ENCODE measurements at places on chromosomes 7 and 10.

- DNase-seq: no peak
Measured at GRCh38 chr10:131685007-131685406, 215.8 kb upstream of the PPP2R2D start.

GRCh38 chr10:6570893-6571292 is 9.2 kb downstream of the PRKCQ start:
- no peak for DNase-seq

GRCh38 chr7:66930341-66930740 is 9.3 kb downstream of the TMEM248 start:
- DNase-seq: no peak

- no peak for DNase-seq
Measured at GRCh38 chr7:156004265-156005201, 192.3 kb upstream of the SHH start.

- no peak for DNase-seq
Measured at GRCh38 chr10:22832066-22832602, 95.7 kb upstream of the ARMC3 start.

DNA sequence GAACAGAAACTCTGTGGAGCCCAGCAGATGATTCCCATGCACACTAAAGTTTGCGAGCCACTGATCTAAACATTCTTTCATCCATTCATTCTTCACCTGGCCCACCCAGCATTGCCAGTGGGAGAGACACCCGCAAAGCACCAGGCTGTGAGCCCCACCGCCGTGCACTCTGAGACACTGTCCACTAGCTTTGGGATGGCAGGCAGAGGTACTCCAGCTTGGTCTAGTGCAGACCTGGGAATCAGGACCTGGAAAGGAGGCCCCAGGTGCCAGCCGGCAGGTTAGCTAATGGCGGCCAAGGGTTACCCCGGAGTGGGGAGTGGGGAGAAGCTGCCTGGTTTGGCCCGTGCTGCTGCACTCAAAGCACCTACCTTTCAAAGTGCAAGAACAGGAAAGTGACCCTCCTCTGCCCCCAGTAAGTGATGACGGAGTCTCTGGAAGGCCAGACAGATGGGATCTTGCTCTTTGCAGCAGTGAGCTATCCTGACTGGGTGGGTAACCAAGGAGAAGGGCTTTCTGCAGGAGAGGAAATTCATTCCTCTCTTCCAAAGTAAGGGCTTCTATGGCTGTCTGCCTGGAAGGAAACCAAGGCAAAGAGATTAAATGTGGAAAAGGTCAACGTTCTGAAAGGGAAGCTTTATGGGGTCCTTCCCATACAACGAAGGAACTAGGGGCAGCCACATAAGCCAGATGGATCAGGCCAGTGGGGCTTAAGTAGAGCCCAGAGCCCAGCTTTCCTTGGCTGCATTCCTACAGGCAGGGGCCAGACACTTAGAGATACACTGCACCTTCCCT is 74.2 kb upstream of the LRRC4 start:
- no peak for DNase-seq

DNA sequence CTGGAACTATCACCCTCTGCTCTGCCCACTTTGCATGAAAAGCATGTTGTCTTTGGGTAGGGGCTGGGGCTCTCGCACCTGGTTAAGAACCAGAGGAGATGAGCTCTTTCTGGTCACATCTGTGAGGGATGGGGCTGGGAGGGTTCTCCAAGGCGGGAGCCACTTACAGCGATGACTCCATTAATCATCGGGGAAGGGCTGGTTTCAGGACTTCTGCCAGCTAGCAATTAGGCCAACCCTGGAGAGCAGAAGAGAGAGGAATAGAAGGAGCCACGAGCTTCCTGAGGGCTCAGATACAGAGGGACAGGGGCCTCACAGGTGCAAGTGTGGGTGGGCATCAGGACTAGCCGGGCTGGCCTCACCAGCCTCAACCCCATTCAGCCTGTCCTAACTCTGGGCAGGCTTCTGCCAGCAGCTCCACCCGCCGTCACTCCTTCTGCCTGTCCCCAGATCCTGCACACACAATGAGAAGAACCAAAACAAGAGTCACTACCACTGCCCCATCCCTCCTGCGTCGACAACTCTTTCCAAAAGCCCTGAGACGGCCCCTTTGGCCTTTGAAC is 8.4 kb downstream of the AQP1 start:
- DNase-seq: no peak

Data from stimulated activated CD8-positive, alpha-beta memory T cell treated with anti-CD3 and anti-CD28 coated beads, Interleukin-15, amount 100 ng/mL, for 24 hours (primary cell).